Central memory CD8-positive, alpha-beta T cell (primary cell): ENCODE measurements at places on chromosomes 4 and X.

DNA sequence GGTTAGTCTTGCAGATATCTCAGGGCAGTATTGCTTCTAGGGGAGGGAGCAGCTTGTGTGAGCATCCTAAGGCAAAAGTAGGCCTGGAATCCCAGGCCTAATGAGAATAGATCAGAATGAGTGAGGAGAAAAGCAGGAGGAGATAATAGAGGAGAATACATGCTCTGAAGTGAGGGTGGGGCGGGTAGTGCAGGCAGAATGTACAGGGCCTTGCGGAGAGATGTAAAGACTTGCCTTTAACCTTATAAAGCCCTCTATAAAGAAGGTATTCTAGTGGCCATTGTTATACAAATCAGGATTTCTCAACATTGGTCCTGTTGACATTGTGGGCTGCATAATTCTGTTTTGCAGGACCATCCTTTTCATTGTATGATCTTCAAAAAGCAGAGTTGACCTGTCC lies 855.3 kb downstream of the PCDH7 start:
- DNase-seq = no peak

DNA sequence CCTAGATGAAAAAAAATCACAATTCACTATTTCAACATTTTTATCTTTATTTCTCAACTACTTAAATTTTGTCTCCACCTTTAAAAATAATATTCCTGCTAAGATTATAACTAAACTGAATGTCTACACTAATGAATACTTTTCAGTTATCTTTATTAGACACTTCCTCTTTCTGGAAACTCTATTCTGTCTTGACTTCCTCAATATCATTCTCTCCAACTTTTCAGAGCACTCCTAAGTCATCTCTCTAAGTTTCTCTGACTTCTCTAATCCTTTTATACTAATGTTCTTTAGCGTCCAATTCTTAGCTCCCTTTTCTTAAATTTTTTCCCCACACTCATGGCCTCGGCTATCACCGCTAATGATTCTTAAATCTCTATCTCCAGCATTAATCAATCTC lies 374.2 kb downstream of the FBXO8 start:
- DNase-seq = no peak

DNA sequence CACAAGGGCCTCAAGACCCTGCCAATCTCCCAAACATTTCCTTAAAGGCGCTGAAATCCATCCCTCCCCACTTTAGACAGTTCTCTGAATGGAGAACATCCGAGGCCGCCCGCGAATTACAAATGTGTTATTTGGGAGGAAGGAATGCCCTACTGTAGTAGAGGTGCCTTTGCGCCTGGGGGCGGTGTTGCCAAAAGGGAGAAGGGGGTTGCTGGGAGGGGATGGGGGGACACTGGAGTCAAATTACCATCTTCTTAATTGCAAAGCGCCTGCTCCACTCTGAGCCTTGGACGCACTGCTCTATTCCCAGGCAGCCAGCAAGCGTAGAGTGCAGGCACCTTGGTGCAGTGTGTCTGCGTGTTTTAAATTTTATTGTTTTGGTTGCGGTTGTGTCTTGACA lies 2.7 kb downstream of the TMEM255A start:
- DNase-seq = no peak

GRCh38 chr4:153651587-153651986 lies 32.5 kb upstream of the TLR2 start:
- DNase-seq = no peak

DNA sequence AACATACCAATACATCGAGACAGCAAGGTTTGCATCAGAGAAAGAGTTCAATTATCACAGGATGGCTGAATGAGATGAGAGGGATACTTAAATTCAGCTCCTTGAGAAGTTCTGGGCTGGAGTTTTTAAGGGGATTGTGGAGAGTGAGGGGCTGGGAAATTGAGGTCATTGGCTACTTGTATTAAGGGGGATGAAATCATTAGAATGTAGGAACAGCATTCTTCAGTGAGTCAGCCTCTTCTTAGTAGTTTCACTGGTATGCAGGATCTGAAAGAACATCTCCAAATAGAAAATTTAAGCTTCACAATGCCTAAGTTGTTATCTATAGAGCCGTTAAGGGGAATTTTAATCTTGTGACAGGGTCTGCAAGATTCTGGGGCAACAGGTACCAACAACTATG lies 211.6 kb upstream of the TAPT1 start:
- DNase-seq = no peak
